ENCODE measurements at places on chromosomes 7 and 10.

GRCh38 chr7:48414011-48414732 lies 242.9 kb downstream of the ABCA13 start:
- no peak for DNase-seq

DNA sequence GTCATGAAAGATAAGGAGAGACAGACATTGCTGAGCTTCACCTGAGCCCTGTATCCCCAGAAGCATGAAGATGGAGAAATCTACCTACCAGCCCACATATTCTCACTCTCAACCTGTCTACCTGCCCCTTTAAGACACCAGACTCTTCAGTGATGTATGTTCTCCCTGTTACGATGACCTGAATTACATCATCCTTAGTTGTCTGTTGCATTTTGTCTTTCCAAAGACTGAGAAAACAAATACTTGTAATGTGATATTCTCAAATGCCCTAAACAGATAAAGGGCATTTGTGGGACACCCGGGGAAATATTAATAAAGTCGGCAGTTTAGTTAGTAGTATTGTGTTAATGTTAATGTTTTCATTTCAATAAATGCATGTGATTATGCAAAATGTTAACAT lies 305.8 kb upstream of the IGFBP3 start:
- DNase-seq: no peak

DNA sequence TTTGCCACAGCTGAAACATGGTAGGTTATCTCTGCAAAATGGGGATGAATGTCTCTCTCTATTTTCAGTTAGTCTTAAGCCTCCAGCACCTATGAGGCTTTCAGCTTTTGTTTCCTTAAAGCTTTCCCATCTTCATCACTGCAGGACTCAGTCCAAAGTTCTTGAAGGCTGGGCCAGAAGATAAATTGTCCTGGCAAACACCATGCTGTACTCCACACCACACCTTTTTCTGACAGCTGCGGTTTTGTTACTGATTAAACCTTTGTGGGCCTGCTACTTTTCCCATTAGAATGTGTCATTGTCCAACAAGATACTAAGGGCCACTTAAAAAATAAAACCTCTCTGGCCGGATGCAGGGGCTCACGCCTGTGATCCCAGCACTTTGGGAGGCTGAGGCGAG lies 87.2 kb upstream of the A1CF start:
- no peak for DNase-seq

DNA sequence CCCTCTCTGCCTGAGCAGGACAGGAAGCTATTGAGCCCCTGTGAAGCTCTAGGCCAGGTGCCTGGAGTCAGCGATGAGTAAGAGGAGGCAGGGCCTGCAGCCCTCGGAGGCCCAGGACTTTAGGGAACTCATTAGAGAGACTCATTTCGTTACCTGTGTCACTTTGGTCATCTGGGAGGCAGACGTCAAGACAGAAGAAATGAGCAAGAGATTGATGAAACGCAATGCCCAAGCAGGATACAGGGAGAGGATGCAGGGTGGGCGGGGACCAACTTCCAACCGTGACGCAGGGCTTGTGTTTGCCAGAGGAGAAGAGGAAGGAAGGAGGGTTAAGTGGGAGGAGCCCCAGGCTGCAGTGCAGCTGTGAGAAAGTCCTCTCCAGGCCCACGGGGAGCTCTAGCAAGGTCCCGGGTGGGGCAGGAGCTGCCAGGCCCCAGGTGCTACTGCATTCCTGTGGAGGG lies 26.4 kb upstream of the GNA12 start:
- DNase-seq: no peak

DNA sequence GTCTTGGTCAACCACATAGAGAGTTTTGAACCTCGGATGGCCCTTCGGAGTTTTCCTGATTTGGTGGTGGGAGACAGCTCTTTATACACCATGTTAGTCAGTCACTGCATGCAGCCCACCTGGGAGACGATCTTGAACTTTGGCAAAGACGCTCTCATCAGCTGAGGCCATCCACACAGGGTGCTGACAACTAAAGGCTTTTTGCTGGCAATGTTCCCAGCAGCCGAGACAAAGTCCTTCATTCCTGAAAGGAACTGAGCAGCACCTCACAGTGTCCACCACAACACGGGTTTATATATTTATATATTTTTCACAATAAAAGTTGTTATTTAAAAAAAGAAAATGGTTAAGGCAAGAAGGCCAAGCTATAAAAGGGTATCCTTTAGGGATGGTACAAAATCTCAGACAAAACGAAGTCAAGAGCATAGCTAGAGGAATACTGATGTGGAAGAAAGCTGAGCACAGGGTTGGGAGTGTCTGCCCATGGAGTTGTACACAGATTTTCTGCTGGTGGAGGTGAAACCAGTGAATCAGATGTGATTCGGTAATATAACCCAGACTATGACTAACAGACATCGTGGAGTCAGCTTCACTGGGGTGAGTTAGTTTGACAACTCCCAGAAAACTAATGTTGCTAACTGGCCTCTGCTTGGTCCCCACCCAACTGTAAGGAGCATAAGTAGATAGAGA lies 27.4 kb upstream of the CAPZA2 start:
- DNase-seq: no peak

- DNase-seq: no peak
Observed at GRCh38 chr10:58477902-58478301, 34.8 kb upstream of the BICC1 start.

DNA sequence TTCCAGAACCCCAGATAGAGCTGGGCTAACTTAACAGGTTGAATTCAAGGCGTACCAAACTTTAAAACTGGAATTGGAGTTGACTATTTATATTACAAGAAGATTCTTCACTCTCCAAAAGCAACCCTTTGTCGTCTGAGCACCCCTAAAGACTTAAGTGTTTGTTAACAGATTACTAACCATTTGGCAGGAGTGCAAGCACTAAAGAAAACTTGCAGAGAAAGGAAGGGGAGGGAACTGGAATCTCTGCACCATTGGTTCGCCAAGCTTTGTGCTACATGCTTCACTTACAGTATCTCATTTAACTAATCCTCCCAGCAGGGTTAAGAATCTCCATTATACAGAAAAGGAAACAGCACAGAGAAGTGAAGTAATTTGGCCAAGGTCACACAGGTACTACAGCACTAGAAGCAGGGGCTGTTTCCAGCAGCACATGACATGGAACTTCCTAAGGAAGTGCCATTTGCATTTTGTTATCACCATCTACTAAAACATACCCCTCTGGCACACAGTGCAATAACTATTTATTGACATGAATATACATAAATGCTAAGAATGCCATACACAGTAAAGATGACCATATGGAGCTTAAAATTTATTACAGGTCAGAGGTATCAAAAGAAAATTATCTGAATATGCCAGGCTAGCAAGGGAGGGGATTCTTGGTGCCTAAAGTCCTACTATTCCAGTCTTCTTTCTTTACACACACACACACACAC lies 201.2 kb downstream of the KCNMA1 start:
- no peak for DNase-seq

- DNase-seq: no peak
Observed at GRCh38 chr10:35119378-35119777, 7.3 kb upstream of the CREM start.

DNA sequence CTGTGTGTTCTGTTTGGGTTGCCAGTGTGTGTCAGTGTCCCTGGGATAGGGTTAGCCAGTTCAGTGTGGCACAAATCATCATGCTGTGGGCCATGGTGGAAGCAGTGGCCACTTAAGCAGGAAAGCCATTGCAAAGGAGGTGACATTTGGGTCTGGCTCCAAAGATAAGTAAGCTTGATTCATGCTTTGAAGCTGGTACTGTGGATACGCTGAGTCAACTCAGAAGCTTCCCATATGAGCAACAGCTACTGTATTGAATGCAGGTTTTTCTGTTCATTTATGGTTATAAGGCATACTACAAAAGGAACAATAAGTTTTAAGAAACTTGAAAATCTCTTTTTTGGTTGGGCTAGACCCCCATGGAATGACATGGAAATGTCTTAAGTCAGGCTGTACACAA lies 143.1 kb downstream of the BMPER start:
- DNase-seq: no peak

- DNase-seq: no peak
Observed at GRCh38 chr10:6478722-6479121, 101.4 kb downstream of the PRKCQ start.

GRCh38 chr10:51879238-51879637 lies 179.8 kb upstream of the CSTF2T start:
- DNase-seq: no peak

- DNase-seq: no peak
Observed at GRCh38 chr7:118059209-118059608, 124.8 kb upstream of the LSM8 start.

DNA sequence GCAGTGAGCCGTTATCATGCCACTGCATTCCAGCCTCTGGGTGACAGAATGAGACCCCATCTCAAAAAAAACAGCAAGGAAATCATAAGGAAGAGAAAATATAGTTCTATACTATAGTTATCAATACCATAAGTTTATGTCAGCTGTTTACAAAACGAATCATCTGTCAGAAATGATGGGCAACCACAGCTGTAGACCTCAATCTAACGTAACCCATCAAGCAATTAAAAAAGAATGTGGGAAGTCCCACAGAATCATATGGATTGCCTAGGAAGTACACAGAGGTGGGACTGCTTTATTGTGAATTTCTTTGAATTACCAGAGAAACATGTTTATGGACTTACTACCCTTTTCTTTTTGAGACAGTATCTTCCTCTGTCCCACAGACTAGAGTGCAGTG lies 6.9 kb downstream of the NRBF2 start:
- no peak for DNase-seq

- no peak for DNase-seq
Observed at GRCh38 chr7:142334236-142334635, 76.4 kb upstream of the PRSS58 start.

DNA sequence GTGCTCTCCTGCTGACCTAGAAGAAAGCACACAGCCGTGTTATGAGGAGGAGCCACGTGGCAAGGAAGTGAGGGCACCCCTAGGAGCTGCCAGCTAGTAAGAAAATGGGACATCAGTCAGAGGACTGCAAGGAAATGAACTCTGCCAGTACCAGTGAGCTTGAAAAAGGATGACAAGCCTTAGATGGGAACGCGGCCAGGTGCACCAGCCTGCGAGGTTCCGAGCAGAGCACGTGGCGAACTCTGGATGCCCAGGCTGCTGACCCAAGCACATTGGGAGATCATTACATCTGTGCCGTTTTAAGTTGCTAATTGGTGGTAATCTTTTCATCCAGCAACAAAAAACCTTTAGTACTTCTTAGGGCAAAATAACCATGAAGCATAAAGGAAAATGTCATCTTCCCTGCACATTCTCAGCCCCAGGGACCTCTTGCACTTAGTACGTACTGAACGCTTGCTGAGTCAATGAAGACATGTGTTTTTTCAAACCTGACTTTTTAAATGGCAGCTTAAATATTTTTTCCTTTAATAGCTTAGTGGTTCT lies 69.4 kb downstream of the AMZ1 start:
- peak; percentile 17 for DNase-seq

DNA sequence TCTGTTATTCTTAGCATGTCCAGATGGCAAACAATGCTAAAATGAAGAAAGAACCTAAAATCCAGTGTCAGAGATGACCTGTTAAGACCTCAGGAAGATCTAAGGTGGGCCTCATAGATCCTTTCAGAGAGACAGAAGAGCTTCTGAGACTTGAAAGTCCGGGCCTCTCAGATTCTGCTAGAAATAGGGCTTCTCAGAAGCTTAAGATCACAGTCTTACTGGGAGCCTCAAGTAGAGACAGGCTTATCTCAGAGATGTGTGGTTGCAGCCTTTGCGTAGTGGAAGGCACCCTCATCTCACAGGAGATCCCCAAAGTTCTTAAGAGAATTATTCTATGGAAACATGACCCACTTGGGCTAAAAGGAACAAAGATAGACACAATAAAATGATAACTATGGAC lies 642.8 kb downstream of the TNS3 start:
- no peak for DNase-seq

DNA sequence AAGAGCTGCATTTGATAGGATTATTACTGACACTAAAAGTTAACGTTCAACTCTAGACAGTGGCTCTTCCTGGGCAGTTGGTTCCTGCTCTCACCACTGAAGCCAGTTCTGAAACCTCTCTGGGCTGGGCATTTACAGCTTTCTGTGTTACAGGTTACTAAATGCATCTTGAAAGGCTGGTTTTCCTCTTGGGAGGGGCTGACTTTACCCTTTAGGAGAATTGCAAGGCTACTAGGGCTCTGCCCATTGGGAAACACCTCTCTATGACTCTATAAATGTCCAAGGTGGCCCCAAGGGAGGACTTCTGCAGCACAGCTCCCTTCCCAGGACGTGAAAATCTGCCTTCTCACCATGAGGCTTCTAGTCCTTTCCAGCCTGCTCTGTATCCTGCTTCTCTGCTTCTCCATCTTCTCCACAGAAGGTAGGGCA lies at the start of gene GPR15LG:
Gene GPR15LG, plus strand, starts transcription at position 301 of the 429 bp plus-strand sequence. Its CDS starts 51 bp downstream, at position 352.
- DNase-seq: no peak

- no peak for DNase-seq
Observed at GRCh38 chr10:57249615-57250281, 888.7 kb upstream of the ZWINT start.

- DNase-seq: no peak
Observed at GRCh38 chr10:75018251-75018650, 93.2 kb upstream of the SAMD8 start.

DNA sequence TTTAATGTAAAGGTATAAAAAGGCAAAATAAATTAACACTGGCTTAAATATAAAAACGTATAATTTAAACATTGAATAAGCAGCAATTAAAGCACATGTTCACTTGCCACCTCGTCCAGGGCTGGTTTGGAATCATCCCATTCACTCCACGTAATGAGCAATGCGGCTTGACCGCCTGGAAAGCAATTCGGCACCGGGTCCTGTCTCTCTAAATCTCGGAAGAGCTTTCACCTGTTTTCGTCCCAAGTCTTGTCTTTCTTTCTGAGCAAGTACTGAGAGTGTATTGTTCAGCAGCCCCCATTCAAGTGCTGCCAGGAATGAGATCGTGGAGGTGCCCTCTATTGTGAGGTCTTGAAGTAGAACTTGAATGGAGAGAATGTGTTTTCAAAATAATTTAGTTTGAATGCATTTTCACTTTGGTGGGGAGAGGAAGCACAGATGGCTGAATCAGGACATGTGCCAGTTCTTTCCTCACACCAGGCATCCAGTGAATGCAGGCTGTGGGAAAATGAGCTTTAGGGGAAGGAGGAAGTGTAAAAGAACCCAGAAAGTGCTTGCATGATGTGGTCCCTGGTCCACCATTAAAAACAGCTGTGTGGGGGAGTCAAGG lies 515.2 kb downstream of the REEP3 start:
- no peak for DNase-seq

GRCh38 chr10:121886997-121887622 lies 40.7 kb downstream of the ATE1 start:
- DNase-seq: no peak

DNA sequence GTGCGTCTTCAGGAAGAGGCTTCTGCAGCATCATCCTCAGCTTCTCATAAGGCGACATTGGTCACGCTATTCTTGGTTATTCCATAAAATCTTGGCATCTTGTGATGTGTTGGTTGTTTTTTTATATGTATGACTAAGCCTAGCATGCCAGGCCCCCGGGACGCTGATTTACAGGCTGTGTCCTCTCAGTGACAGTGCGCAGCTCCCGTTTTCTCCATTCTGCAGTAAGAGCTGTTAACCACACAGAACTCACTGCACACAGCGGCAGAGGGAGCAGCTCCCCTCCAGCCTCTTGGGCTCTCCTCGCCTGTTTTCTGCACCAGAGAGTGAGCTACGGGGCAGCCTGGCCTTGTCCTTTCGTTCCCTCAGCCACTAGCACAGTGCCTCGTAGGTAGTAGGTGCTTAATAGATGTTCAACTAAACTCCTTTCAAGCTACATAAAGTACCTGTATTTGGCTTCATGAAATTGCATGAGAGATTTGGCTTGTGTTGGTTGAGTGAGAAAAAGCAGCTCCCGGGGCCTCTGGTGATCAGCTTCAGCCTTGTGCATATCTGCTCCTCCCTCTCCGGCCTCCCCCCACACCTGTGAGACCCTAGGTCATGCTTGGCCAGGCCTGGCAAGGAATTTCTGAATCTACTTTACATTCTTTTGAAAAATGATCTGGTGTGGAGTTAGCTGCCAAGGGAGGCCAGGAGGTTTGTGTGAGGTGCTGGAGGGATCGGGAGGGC lies 116.2 kb downstream of the WDR37 start:
- no peak for DNase-seq

All from NCI-H1092 (cell line).